Activated CD4-positive, alpha-beta T cell treated with anti-CD3 and anti-CD28 coated beads, Interleukin-2, amount 50 U/mL, for 1 hour (primary cell): ENCODE measurements at places on chromosomes 7 and 10.

DNA sequence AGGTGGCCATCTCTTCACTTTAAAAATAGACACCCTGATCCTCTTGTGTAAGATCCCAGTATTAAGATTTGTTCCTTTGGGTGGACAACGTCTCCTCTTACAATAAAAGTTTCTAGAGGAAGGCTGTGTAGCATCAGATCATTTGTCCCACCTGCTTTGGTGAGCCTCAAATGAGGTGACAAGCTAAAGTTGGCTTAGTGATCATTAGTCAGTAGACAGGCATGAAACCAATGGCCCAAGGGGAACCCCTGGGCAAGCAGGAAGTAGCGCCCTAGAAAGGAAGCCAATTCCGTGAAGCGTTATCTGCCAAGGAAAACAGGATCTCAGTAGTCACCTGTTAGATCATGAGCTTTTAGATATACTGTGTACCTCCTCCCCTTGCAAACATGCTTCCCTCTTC lies 66.8 kb downstream of the PCGF5 start:
- DNase-seq, result no peak

- DNase-seq, result no peak
Observed at GRCh38 chr7:108291791-108292440, 161.8 kb upstream of the LAMB4 start.

GRCh38 chr10:49135575-49136313 lies 1.9 kb upstream of the FAM170B start:
- no peak for DNase-seq

- DNase-seq, result no peak
Observed at GRCh38 chr7:121020249-121020988, 31.9 kb downstream of the CPED1 start.

- no peak for DNase-seq
Observed at GRCh38 chr10:28678687-28679457, 1.6 kb downstream of the BAMBI start.

- DNase-seq, result no peak
Observed at GRCh38 chr10:93254180-93254853, 180.6 kb downstream of the CYP26A1 start.
